Mesenteric fat pad (tissue), 1 donor: ENCODE measurements at places on chromosomes 3 and 15. TPM values are rescaled to one million over a fixed set of nuclear protein-coding genes. Genes with fewer than 3 reads are reported as not detected.
A peak's percentile ranks its signal among the peaks of the same experiment; 100 is the strongest.

The TMEM212 gene
- not detected for total RNA-seq

The HHLA2 gene
- 0.32 TPM for total RNA-seq

The TP63 gene
- total RNA-seq = 0.35 TPM

The LYZL4 gene
- total RNA-seq = not detected

The CAV3 gene
- not detected for total RNA-seq

The ISY1 gene
- 23.4 TPM for total RNA-seq

The ROBO1 gene
- total RNA-seq = 7.1 TPM

The TTLL13 gene
- total RNA-seq = not detected

The CCR8 gene
- not detected for total RNA-seq

The GPR176 gene
- 8.2 TPM for total RNA-seq

The NTRK3 gene
- total RNA-seq = 1.6 TPM

GRCh38 chr3:39809181-39809994 lies at the start of gene MYRIP:
Gene MYRIP (plus strand): TSS chr3:39809609. CDS start chr3:39900817, 91,208 bp downstream.
- DNase-seq = no peak

GRCh38 chr15:81480645-81481053 lies 106.6 kb upstream of the TMC3 start:
- DNase-seq = no peak

DNA sequence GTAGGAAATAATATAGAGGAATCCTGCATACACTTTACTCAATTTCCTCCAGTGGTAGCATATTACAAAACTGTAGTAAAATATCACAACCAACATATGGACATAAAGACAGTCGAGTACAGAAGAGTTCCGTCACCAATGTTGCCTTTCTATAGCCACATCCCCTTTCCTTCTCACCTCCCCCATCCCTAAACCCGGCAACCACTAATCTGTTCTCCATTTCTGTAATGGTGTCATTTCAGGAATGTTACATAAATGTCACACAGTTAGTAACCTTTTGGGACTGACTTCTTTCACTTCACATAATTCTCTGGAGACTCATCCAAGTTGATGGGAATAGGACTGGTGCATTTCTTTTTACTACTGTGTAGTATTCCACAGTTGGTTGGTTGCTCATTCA lies 41.4 kb upstream of the ATG7 start:
- no peak for DNase-seq

- DNase-seq = no peak
These were observed 8.5 kb downstream of the IP6K2 start for GRCh38 chr3:48708481-48708889.

- DNase-seq = no peak
These were observed 56.0 kb upstream of the CSTA start for GRCh38 chr3:122269045-122269444.

DNA sequence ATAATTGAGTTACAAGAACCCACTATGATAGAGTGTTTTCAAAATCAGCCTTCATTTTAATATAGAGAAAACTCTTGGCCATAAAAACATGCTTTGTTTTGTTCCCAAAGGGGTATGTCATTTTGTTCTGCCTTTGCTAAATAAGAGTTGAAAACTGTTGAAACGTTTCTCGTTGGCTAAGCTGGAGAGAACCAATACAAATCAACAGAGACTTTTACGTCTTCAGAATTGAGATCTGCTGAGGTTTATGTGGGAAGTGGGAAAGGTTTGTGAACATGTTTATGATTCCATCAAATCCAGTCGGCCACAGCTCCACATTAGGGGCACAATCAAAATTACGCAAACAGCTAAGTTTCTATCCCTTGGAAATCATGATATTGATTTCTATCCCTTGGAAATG lies 102.0 kb downstream of the IGF2BP2 start:
- DNase-seq = no peak

GRCh38 chr15:67805008-67805665 lies 20.2 kb upstream of the SKOR1 start:
- no peak for DNase-seq

GRCh38 chr3:175336406-175337133 lies 477.4 kb downstream of the NAALADL2 start:
- DNase-seq = no peak

GRCh38 chr3:140163159-140163763 lies 228.3 kb downstream of the CLSTN2 start:
- DNase-seq = no peak

GRCh38 chr15:81257435-81257834 lies 60.8 kb downstream of the IL16 start:
- no peak for DNase-seq

- DNase-seq = no peak
These were observed 4.7 kb downstream of the TMCC1 start for GRCh38 chr3:129888771-129889170.

GRCh38 chr3:71693641-71694040 lies 31.6 kb downstream of the EIF4E3 start:
- DNase-seq = no peak

DNA sequence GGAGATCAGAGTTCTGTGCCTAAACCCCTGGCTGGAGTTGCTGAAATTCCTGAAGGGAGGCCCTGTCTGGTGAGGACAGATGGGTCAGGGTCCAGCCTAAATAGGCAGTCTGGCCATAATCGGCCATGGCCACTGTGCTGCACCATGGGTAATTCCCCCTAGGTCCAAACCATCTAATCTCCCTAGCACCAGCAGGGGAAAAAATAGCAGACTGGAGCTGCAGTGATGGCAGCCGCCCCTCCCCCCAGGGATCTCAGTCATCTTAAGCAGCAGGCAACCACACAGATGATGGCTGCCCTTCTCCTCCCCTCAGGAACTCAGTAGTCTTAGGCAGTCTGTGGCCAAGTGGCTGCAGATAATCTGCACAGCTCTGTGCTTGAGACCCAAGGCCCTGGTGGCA lies 68.4 kb upstream of the CD96 start:
- no peak for DNase-seq

- DNase-seq = no peak
These were observed 785 bp downstream of the MFSD1 start for GRCh38 chr3:158802409-158803268.

DNA sequence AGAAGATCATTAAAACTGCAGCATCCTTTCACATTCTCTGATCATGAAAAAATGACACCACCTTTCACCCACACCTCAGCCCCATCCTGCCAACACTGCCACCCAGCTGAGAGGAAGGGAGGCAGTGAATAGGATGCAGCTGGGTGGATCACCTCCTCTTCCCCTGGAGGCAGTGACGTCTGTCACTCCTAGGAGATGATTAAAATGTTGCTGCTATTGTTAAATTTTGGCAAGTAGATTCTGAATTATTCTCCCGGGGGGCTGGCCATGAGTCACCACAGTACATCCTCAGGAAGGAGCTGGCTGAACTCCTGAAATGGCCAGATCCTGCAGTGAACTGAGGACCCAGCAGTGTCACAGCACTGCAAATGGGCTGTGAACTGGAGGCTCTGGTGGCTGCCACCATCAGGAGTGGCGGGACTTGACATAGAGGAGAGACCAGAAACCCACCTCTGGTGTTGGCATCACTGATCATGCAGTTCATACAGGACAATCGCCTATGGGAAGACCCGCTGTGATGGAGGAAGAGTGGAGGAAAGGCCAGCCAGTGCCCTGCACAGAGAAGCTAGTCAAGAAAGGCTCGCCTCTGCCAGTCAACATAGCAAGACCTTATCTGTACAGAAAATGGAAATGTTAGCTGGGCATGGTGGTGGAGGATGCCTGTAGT lies 199.1 kb downstream of the FAM43A start:
- peak; percentile 24 for DNase-seq

DNA sequence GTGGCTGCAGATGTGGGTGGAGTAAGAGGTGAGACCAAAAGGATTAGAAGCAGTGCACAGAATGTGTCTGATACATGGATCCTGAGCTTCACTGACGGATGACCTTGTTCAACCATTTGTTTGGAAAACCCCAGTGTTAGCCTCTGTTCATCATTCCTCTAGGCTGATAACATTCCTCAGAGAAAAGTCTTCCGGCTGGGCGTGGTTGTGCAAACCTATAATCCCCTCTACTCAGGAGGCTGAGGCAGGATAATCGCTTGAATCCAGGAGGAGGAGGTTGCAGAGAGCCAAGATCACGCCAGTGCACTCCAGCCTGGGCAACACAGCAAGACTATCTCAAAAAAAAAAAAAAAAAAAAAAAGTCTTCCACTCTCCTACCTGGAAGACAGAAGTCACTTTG lies 23.1 kb upstream of the CHD2 start:
- DNase-seq = no peak

- no peak for DNase-seq
These were observed 61.3 kb downstream of the NSMCE3 start for GRCh38 chr15:29208352-29208751.

GRCh38 chr3:150372722-150373121 lies 35.4 kb upstream of the TSC22D2 start:
- no peak for DNase-seq

GRCh38 chr3:76300746-76301145 lies 515.4 kb upstream of the ZNF717 start:
- DNase-seq = no peak

- no peak for DNase-seq
These were observed 85.1 kb upstream of the SAMMSON start for GRCh38 chr3:69914395-69914794.

DNA sequence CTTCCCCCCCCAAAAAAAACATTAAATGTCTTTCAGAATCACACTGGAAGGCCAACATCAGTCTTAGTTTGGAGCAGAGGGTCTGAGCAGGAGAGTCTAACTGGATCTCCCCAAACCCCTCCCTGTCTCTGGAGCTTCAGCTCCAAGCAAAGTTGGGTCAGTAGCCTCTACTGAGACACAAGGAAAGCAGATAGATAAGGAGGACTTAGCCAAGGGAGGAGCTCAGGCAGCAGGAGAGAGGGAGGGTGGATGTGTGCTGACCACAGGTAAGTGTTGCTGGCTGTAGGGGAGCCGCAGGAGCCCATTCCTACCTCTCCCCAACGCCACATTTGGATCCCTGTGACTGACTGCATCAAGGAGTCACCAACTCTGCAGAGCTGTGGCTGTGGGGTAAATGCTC lies 7.0 kb downstream of the PLCB2 start:
- no peak for DNase-seq

GRCh38 chr3:115982629-115983028 lies 359.3 kb downstream of the GAP43 start:
- no peak for DNase-seq

DNA sequence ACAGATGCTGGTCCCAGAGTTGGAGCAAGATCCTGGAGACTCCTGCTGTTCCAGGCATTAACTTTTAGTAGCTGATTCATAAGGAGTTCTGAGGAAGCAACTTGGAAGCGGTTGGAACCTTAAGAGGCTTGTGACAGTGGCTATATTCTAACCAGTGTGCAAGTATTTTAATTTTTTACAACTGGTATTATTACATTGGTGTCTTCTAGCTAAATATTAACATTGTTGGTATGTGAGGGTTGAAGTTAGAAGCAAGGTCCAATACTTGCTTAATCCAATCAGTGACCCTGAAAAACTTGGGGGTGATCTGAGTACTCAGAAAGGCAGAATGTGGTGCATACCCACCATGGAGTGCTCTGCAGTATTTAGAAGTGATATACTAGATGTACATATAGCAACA lies 1.5 kb upstream of the OR4F15 start:
- no peak for DNase-seq

DNA sequence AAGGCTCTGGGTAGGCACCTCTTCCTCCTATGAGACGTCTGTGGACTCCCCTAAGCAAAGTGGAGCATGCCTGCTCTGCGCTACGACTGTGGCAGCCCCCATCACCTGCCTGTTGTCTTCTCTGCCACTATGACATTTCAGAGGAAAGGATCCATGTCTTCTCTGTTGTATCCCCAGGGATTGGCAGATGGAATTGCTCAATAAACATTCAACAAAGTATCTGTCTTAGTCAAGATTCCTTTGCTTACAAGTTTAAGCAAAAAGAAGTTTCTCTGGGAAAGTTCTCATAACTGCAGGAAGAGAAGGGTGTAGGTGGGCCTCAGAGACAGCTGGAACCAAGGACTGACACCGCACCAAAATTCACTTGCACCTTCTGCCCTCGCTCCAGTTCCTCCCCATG lies 34.3 kb downstream of the AMOTL2 start:
- DNase-seq = peak; percentile 37

DNA sequence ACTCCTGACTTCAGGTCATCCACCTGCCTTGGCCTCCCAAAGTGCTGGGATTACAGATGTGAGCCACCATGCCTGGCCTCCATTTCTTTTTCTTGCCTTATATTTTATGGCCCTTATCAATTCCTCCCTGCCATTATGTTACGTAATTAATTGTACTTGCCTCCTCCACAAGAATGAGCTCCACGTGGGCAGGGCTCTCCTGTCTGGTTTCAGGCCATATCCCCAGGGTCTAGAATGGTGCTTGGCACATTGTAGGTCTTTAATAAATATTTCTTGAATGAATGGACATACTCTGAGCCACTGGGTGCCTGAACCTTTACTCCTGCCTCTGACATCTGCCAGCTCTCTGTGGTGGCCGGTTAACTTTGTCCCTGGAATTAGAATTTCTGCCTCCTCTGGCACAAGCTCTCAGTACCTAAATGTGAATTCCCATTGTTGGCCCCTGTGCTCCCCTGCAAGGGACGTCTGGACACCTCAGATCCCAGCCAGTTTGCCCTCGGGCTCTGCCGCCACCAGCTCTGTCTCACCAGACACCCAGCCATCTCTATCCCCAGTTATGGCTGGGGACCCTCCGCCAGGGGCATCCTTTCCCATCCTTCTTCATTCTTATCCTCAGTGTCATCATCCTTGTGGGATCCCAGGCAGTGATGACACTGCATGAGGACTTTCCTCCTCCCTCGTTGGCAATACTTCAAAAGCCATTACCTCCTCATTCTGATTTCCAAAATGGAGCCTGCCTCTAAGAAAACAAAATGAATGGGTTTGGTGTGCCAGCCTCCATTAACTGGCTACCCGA lies 165.6 kb upstream of the SMAD3 start:
- no peak for DNase-seq

- peak; percentile 84 for DNase-seq
These were observed 107.9 kb upstream of the DLG1 start for GRCh38 chr3:197406266-197406665.

DNA sequence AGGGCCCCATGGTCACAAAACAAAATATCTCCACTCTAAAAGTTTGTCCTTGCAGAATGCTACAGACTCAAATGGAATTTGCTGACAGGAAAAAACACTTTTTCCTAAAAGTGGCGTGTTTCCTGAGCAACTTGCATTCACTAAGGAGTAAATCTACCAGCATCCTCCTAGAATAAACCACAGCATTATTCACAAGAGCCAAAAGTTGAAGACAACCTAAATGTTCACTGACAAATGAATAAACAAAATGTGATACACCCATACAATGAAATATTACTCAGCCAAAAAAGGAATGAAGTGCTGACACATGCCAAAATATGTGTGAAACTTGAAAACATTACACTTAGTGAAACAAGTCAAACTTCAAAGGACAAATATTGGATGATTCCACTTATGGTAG lies 28.9 kb downstream of the ITGB5 start:
- DNase-seq = no peak

DNA sequence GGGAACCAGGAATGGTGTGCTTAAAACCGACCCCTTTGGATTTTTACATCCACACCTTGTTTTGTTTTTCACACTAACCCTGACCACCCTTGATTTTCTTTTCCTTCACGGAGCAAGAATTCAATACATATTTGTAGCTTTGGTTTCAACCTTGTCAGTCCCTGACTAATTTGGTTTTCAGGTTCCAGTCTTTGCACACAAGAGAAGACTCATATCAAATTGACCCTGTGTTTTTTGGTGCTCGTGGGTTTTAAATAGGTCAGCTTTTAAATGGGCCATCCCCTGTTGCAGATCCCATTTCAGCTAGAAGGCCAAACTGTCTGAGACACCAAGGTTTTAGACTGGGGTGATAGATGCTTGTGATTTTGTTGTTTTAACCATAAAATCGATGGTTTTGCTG lies 26.4 kb downstream of the ANP32A start:
- no peak for DNase-seq
